ENCODE measurements at places on chromosomes 1 and 21.

- DNase-seq: no peak
These were observed 85.8 kb upstream of the TMPRSS2 start for GRCh38 chr21:41593760-41594138.

DNA sequence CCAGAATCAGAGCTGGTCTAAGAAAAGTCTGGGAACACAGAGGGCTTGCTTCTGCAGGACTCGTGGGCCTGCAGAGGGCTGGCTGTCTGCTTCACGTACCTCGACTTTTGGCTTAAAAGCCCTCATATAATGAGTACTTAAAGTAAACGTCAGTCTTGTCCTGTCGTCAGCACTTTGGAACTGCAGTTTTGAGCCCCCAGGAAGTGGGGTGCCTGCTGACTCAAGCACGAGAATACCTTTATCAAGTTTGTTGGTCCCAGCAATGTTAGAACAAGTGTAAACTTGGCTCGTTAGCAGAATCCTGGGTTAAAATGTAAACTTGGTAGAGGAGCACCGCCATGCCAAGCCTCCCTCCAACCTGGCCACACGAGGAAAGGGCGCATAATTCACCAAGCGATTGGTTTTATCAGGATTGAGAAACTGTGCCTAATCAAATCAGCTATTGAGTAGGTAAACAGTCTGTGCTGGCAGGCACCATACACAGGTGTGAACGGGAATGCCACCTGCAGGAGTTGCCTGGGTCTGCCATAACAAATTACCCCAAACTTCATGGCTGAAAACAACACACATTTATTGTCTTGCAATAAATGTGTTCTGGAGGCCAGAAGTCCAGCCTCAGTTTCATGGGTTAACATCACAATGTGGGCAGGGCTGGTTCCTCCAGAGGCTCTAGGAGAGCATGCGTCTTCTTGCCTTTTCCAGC is 45.0 kb upstream of the FHAD1 start:
- no peak for DNase-seq

- DNase-seq: no peak
These were observed 40.1 kb downstream of the BCAR3 start for GRCh38 chr1:93641527-93641926.

DNA sequence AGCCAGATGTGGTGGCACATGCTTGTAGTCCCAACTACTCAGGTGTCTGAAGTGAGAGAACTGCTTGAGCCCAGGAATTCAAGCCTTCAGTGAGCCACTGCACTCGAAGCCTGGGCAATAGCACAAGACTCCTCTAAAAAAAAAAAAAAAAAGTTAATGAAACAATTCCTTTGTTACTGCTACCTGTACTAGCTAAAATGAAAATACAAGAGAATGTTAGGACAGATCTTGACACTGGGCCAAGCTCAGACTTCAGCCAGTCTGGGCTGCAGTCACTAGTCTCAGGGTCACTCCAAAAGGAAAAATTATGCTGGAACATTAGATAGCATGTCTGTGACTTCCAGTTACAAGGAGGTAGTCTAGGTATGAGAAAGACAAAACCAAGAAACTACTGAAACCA is 56.5 kb downstream of the TRIM33 start:
- no peak for DNase-seq

- peak; percentile 6 for DNase-seq
These were observed 24.2 kb downstream of the SLC5A9 start for GRCh38 chr1:48246727-48247126.

GRCh38 chr1:3312310-3312897 is 142.1 kb upstream of the ARHGEF16 start:
- no peak for DNase-seq

GRCh38 chr1:179708434-179709195 is 34.5 kb upstream of the FAM163A start:
- DNase-seq: no peak

DNA sequence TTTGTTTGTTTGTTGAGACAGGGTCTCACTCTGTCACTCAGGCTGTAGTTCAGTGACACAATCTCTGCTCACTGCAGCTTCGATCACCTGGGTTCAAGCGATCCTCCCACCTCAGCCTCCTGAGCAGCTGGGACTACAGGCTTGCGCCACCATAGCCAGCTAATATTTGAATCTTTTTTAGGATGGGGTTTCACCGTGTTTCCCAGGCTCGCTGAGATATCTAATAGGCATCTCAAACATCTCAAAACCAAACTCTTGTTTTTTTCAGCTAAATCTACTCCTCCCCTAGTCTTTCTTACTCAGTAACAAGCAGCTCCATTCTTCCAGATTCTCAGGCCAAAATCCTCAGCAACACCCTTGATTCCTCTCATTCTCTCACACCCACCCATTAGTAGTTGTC is 22.0 kb upstream of the SRRM1 start:
- no peak for DNase-seq

DNA sequence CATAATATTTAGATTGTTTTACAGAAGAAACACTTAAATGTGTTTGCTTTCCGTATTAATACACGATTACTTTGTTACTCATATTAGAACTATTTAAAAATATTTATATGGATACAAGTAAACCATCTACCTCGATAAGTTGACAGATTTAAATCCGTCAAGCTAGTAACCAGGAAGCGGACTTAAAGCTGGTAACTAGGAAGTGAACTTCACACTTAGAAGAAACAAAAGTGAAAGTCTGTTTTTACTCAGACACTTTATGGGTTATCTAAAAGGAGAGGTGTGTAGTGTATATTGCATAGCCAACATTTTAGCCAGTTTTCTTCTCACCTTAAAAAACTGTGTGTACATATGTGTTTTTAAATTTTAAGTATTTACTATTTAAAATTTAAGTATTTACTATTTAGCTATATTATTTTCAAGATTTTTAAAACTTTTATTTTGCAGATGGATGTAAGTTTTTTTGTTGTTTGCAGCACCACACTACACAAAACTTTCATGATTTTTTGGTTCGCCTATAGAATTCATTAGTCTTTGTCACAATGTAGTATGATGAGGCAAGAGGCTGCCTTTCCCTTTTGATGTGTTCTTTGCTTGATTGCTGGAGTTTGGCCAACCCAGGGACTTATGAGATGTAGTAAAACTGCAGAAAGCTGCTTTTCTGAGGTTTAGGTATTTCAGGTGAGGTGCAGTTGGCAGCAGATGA is 2.7 kb downstream of the USP25 start:
- DNase-seq: no peak

GRCh38 chr1:220689666-220690065 is 497 bp upstream of the C1orf115 start:
- no peak for DNase-seq

- no peak for DNase-seq
These were observed 1.2 kb downstream of the S100A10 start for GRCh38 chr1:151992303-151993083.

DNA sequence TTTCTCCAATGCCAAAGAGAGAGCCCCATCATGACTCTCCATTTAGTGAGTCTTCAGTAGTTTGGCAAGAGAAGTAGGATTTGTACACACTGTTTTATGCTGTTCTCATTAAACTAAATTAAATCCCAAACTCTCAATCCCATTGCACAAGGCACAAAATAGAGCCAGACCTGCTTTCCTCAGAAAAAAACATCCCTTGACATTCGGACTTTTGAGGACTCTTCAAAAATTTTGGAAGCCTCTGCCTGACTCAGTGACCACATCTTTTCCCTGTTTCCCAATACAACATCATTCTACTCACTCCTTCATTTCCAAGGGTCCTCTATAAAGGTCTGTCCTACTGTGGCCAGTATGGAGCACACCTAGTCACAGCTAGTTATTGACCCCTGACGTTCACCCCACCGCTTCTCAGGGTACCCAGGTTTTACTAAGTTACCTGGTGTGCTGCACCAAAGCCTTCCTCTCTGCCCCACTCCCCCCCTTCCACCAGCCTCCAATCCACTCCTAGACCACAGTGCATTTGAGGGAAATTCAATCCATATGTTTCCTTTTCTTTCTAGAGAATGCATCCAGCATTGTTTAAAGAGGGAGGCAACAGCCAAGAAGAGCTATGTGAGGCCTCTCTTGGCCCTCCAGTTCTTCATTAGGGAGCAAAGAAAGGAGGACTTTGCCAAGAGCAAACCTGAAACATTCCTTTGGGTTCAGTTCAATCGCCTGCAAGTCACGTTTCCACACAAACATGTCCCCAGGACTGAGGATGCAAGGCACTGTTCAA is 428.7 kb downstream of the PLPP3 start:
- no peak for DNase-seq

DNA sequence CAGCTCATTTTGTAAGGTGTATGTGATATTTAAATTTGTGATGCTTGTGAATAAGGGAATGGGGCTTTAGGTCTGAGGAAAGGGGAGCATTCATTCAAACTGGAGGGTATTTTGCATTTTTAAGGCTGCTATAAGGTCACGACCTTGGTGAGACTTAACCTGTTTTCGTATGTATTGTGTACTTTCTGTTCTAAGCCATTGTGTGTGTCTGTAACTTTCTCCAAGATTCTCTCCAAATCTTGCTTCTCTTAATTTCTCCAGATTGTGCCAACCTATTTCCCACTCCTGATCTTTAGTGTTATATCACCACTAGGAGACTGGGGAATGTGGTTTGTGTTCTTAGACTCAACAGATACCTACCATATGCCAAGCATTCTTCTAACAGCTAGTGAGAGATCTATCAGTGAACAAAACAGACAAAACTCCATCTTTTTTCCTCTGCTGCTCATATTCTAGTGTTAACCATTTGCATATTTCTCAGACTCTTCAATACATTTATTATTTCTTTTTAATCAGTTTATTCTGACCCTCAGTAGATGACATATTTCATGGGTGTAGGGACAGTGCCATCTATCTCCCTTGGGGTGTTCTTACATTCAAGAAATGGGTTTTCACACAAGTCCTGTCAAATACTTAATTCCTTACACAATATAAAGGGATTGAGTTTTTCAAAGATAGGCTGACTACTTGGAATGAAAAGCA is 27.5 kb downstream of the ATP1B1 start:
- DNase-seq: no peak

DNA sequence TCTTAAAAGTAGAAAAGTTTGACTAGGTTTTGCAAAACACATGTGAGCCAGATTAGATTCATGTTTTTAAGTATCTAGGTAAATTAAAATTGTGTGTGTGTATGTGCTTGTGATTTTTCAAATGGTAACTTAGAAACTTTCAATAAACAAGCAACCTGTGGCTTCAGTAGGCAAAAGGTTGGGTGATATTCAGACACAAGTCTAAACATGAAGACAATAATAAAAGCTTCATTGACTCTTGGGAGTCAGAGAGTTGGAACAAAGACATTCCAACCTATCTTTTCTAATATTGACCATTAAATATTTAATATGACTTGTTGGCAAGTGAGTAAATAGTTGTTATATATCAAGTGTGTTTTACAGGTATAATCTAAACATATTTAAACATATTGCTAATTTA is 1049.6 kb upstream of the ADGRL4 start:
- DNase-seq: no peak

DNA sequence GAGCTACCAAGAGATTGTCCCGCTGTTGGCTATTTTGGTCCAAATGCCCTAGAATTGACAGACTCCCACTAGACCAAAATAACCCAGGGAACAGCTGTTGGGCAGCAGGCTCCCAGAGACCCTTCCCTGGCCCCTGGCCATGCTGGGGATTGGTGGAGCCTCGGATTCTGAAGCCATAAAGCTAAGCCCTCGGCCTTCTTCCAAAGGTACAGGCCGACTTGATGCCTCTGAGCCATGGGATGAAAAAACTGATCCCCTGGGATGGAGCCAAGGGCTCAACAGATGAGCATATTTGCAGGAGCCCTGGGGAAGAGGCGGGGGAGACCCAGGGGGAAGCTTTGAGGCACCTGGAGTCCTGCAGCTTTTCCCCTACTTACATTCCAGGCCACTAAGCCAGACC is 1.0 kb upstream of the LRRC38 start:
- no peak for DNase-seq

GRCh38 chr1:84619383-84620102 is 45.3 kb upstream of the CTBS start:
- no peak for DNase-seq

DNA sequence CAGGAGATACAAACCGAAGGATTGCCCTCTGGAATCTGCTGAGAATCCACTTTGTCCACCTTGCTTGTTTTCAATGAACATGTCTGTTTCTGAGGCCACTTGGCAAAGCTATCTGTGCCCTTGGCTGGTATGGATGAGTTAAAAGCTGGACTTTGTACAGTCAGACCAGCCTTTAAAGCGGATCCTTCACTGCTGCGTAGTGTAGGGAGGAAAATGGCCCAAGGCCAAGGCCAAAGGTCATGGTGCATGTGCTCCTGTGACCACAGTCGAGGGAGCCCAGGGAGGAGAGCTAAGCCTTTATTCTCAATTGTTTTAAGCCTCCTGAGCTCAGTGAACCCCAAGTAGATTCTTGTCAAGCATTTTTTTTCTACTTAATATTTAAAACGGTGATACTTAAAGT is 37.0 kb downstream of the KCNJ15 start:
- no peak for DNase-seq

DNA sequence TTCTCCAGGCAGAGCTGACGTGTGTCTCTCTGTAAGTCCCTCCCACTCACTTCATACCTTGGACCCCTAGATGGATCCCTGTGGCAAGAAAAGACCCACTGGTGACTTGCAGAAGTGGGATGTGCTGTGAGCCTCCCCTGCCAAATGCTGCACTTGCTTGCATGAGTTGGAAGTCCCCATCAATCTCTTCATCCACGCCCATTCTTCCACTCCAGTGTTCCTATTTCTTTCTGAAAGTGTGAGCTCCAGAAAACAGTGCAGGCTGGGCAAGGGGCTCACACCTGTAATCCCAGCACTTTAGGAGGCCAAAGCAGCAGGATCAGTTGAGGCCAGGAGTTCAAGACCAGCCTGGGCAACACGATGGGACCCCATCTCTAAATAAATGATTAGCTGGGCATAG is 254.1 kb upstream of the IRF2BP2 start:
- no peak for DNase-seq

DNA sequence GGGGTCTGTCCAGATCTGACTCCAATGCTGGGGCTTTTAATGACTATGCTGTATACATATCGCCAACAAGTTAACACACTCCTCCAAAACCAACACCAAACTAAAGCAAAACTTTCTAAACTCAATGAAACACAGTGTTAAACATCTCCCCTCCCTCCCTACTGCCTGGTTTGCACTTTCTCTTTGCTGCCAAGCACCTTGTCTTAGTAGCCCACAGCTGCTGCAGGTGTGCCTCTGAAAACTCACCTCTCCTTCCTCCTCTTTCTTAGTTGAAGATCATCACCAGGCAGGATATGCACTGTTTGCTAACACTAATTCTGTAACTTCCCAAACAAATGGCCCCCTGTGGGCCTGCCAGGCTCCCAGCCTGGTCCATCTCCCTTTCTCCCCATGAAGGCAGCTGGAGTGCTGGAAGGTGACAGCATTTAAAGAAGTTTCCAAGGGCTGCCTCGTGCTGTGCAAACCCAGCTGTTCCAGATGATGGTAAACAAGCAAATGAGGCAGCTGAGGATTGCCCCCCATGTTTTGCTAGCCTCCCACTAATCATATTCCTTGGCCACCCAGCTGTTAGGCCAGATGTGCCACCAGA is 213.7 kb downstream of the ASTN1 start:
- DNase-seq: no peak

Data from NCI-H1092 (cell line).